GM19239 (cell line): ENCODE measurements at places on chromosomes 5 and 9.
A peak's percentile ranks its signal among the peaks of the same experiment; 100 is the strongest.

DNA sequence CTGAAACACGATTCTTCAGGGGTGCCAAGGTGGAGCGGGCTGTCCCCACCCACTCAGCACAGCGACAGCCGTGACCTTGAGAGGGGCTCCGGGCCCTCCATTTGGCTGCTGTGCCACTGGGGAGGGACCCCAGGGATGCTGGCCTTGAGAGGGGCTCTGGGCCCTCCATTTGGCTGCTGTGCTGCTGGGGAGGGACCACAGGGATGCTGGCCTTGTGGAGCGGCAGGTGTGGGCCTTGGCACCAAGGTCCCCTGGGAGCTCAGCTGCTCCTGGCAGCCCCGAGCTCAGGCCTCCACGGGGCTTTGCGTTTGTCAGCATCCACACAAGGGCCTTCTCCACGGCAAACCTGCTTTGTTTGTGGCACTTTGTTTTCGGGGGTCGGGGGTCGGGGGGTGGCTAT is 137.6 kb upstream of the LPCAT1 start:
- DNase-seq: no peak

DNA sequence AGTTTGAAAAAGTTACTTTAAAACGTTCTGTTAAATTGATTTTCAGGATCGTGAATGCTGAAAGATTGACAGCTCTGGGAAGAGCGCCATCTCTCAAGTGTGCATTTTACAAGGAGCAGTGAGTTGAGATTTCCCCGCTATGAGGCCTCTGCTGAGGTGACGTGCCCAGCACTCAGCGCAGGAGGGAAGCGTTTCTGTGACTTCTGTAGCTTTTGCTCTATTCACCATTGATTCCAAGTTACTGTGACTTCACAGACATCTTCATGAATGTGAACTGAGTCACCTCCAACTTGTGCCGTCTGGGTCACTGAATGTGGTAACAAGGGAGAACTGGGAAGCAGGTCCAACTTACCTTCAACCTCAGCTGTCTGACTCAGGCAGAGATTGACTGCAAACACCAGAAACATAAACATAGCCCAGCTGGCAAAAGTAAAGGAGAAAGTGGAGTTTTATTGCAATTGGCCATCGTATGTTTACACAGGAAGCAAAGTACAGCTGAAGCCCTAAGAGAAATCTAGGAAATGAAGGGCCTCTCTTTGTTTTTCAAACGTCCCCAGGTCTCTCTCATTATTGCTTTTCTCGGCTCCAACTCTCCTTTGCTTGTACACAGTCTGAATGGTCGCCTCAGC is 428.8 kb upstream of the CLINT1 start:
- DNase-seq: no peak

GRCh38 chr5:31626156-31626555 is 12.8 kb upstream of the PDZD2 start:
- no peak for DNase-seq

DNA sequence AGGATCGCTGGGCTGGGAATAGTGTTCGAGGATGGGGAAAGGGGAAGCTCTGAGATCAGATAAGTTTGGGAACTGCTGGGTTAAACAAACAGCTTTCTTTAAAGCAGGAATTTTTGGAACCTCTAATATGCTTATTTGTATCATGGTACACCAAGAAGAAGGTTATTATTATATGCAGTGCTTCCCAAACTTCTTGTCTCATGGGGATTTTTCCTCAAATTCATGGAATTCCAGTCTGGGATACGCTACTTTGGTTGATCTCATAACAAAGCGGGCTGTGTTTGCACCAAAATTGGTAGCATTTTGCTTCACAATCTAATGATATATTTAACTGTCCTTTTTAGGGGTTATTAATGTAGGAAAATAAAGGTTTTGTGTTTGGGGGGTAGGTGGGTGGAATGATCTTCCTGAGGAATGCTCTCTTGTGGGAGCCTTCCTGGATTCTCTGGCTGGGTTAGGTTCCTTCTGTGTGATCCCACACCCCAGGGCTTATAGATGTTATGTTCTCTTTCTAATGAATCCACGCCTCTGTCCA is 116.2 kb upstream of the PANK3 start:
- DNase-seq: no peak

DNA sequence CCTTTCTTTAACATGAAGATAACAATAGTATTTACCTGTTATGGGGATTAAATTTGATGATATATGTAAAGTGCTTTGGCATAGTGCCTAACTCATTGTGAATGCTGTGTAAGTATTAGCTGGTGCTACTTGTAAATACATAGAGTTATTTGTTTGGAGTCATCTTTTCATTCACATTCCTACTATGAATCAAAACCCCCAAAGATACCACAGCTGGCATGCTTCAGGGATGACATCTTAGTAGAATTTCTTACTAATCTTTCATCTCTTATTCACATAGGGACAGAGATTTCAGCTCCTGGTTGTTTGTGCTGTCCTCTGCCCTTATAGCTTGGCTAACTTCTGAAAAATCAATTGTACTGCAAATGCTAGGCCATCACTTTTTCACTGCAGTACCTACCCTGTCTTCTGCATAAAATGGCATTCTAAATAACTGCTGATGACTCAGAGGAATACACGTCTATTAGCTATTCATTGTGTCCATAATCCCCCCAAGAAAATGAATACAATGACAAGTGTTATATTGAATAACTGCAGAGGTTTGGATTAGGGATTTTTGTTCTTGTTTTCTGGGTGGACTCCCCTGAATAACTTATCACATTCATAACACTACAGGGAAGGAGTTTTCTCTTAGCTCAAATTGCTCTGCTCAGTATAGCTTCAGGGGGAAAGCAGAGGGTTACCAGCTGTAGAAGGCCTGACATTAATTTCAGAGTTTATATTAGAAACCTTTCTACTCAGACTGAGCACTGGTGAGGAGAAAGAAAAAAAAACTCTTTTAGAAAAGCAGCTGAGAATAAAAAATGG is 192.2 kb upstream of the C9orf72 start:
- no peak for DNase-seq

- no peak for DNase-seq
Measured at GRCh38 chr5:43155394-43156096, 34.8 kb downstream of the ZNF131 start.

DNA sequence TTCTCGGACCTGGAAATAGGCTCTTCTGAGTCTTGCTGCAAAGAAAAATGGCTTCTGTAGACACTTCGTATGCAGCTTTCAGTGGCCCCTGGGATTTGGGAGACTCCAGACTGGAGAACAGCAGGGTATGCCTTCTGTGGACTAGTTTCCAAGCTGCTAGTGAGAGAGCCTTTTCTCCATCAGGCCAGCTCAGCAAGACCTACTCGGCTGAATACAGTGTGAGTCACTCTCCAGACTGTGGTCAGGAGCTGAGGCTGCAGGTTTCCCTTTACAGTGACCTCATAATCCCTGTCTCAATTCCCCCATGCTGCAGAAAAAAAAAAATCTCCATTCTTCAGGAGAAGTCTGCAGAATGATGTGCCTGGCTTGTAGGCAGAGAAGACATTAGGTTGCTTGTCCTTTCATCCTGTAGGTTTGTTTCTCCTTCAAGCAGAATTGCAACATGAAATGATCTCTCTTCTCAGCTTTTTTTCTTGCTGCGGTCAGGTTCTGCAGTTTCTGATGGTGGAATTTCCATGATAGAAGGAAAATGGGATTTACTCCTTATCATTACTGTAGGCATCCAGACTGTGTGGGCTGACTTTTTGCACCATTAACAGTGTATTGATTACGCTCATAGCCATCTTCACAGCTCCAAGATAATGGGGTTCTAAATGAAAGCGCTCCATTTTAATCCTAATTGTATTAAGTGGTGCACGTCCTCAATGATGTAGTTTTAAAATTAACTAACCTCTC is 78.3 kb upstream of the TNFSF8 start:
- no peak for DNase-seq

GRCh38 chr9:111752455-111752854 is 42.3 kb downstream of the SHOC1 start:
- DNase-seq: no peak

DNA sequence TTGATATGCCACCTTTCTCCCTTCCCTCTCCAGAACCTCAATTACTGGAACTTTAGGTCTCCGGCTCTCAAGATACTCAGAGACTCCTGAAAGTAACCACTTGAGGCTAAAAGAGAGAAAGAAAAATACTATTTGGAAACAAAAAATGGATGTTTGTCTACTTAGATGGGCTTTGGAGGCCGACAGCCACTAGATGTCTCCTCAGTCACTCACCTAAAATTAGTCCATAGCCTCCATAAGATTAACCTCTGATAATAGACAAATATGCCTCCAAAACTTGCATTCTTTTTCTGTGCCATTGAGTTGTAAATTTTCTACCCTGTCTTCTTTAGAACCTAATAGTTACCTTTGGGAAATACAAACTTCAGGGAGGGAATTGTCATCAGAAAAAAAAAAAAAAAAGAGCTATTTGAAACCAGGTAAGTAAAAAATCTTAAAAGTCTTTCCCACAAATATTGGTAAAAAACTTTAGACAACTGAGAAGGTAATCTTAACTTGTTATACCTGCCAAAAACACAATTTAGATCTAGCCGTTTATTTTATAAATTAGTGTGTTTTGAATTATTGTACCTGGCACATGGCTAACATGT is 11.2 kb upstream of the PCDH1 start:
- no peak for DNase-seq

DNA sequence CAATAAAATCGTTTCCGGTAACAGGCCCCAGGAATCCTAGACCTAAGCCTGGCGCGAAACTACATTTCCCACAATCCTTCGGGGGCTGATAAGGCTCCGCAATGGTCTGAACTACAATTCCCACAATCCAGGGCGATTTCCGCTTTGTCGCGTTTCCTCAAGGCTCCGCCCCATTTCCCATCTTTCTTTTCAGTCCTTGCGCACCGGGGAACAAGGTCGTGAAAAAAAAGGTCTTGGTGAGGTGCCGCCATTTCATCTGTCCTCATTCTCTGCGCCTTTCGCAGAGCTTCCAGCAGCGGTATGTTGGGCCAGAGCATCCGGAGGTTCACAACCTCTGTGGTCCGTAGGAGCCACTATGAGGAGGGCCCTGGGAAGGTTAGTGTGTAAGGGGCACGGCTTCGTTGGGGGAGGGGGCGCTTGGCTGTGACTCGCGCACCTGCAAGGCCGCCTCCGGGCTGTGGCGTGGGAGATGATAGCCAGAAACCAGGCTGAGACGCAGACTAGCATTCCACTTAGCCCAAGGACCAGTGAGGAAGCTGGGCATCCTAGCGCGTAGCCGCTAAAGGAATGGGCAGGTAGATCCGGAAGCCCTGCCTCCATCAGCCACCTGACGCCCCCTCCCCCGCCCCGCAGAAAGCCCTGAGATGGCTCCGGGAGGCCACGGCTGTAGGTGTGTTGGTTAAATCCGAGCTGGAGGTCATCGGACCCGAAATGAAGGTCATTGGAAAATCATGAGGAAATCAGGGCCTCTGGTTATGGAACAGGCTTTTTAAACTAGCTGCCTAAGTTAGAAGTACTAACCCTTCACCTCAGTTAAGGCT is at the start of gene COX7C:
Gene COX7C (plus strand): TSS at position 186 of the 821 bp plus-strand sequence. CDS start 115 bp downstream, at position 301.
- DNase-seq: peak; percentile 73

GRCh38 chr9:119272500-119273211 is 96.6 kb downstream of the BRINP1 start:
- no peak for DNase-seq

DNA sequence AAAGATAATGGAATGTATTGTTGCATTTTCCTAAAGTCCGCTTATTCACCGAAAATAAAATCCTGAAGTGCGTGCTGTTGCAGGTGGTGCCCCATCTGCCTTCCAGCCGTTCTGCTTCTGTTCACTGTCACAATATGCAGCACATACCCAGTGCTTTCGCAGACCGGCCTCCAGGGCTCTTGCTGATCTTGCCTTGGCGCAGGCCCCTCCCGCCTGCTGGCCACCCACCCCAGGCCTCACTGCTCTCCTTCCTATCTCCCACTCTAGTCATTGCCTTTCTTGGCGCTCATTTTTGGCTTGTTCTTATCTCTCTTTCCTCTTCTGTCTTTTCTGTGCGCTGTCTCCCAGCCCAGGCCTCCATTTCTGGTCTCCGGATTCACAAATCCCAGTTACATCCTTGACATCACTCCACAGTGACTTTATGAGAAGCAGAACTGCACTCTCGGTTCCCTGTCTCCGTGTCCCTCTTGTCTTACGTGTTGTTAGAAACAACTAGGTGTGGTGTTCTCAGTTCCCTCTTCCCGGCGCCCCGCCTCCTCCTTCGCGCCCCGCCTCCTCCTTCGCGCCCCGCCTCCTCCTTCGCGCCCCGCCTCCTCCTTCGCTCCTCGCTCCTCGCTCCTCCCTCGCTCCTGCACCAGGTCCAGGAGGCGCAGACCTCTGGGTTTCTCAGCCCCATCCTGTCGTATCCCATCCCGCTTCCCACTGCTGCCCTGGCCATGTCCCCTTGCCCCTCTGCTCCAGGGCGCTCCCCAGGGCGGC is 201.7 kb upstream of the OTULINL start:
- DNase-seq: no peak

- no peak for DNase-seq
Measured at GRCh38 chr5:75361310-75361709, 24.3 kb downstream of the HMGCR start.

DNA sequence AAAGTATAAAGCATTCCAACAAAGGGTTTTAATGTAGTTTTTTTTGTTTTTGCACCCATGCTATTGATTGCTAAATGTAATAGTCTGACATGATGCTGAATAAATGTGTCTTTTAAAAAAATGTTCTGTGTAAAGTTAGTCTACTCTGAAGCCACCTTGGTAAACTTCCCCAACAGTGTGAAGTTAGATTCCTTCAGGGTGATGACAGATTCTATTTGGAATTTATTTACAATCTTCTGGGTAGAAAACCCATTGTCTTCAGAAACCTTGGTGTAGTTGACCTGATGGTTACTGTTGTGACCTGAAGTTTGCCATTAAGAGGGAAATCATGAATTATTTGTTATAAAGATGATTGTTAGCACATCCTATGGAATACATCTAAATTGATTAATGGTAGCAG is 64.7 kb upstream of the TRPC7 start:
- DNase-seq: no peak

DNA sequence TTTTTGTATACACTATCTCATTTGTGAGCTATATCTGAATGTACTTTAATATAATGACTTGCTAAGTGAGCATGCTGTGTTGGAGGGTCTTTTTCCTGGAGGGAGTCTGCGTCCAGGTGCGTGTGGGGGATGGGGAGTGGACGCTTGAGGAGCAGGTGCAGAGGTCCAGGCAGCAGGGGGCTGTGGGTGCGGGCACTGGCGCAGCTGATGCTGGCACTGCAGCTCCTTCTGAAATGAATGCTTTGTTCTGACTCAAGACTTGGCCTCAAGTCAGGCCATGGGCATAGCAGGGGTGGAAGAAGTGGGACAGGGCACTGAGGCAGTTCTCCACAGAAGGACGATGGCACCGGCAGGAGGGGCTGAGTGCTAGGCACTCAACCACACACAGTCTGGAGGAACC is 165.7 kb upstream of the IRX1 start:
- DNase-seq: no peak

- no peak for DNase-seq
Measured at GRCh38 chr5:140571105-140571504, 6.5 kb downstream of the SLC35A4 start.

DNA sequence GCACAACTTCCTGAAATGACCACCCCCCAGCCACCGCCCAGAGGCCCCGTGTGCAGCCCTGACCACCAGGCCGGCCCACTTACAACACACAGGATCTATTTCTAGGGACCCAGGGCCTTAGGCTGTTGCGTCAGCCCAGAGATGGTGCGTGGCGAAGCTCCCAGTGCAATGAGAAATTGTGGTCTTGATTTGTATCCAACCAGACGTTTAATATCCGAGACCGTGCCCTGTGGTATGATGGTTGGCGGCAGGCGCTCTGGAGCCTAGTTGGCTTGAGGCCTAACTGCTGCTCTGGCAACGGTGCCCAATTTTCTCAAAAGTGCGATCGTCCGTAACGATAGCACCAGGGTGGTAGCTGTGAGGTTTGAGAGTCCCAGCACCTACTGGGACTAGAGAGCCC is 32.6 kb upstream of the SLC6A19 start:
- no peak for DNase-seq

GRCh38 chr9:113380869-113381378 is 4.1 kb upstream of the HDHD3 start:
- peak; percentile 48 for DNase-seq
